ENCODE measurements at places on chromosomes 2 and 18.
A peak's percentile ranks its signal among the peaks of the same experiment; 100 is the strongest.

- DNase-seq: no peak
These were observed 25.1 kb downstream of the TRAF3IP1 start for GRCh38 chr2:238345297-238345968.

DNA sequence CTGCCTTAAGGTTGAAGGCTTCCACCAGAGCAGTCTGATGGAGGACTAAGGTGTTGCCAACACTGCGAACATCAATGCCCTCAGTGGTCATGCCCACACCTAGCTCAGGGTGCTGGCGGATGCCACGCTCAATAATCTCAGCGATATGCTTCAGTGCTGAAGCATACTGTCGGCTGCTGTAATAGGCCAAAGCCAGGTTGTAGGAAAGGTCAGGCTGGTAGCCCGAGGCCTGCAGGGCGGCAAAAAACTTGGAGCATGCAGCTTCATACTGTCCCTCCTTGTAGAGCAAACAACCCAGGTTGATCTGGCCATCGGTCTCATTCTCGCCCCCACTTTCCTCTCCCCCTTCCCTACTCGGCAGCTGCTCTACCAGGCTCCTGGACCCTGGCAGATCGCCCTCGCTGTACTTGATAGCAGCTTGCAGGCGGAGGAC lies 159.4 kb downstream of the AGPS start:
- DNase-seq: no peak

DNA sequence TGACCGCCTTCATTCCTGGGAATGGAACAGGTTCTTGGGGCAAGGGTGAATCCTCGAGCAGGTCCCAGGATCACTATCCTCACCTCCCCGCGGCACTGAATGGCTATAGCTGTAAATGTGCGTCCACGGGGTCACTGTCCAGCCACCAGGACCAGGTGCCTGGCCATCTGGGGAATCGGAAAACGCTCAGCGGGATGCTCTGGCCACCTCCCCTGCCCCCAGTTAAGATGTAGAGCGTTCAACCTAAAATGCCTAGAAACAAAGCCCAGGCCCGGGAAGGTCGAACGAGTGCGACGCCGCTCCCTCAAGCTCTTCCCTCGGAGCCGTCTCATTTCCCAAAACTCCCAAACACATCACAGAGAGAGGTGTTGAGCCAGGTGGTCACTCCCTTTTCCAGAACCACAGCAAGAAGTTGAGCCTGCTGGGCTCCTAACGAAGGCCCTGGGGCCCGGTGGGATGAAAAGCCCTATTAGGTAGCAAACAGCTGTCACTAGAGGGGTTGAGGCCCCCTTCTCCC lies 795 bp upstream of the CAPN10 start:
- no peak for DNase-seq

- DNase-seq: no peak
These were observed 34.7 kb upstream of the MARCHF7 start for GRCh38 chr2:159677654-159678053.

- no peak for DNase-seq
These were observed 52.8 kb downstream of the RPL37A start for GRCh38 chr2:216551234-216552068.

DNA sequence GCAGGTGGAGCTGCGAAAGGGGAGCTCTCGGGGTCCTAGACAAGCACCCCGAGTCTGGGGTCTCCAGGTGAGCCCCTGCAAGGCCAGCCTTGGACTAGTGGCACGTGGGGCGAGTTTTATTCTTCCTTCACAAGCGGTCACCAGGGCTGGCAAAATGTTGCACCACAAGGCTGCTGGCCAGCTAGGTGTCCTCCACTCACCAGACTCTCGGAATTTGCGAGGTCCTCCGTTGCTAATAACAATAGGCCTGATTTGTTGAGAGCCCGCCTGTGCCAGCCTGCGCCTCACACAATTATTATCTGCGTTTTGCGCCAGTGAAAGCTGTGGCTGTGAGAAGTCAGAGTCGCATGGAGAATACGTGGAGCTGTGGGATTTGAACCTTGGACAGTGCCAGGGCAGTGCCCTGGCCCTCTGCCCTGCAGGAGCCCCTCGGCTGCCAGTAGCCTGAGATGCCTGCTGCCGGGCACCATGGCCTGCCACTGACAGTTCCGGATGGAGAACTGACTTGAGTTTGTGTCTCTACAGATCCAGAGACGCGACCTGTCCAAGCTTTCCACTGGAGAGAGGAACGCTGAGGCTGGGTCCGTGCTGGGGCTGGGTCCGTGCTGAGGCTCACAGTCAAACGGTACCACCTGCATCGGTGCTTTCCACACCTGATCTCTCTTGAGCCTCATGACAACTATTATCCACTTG lies 77.6 kb upstream of the ODC1 start:
- DNase-seq: no peak

DNA sequence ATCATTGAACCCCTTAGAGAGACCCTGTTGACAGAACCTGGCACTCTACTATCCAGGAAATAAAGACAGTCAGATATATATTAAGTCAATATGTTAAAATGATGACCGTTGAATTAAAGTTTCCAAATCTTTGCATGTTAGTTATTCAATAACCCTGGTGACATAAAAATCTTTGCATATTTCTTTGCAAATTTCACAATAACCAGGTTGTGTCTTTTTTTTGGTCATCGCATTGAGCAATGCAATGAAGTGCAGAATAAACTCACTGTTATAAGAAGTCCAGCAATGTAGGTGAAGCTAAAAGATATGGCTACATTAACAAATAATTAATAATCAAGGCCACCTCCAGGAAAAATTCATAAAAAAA lies 596.9 kb downstream of the NYAP2 start:
- no peak for DNase-seq

DNA sequence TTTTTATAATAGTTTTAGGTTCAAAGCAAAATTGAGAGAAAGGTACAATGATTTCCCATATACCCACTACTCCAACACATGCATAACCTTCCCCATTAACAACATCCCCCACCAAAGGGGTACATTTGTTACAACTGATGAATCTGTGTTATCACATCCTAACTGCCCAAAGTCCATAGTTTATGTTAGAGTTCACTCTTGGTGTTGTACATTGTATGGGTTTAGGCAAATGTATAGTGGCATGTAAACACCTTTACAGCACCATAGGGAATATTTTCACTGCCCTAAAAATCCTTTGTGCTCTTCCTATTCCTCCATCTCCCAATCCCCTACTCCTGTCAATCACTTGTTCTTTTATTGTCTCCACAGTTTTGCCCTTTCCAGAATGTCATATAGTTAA lies 471.6 kb downstream of the CPS1 start:
- DNase-seq: no peak

GRCh38 chr2:195477996-195478382 lies 179.0 kb upstream of the SLC39A10 start:
- no peak for DNase-seq

DNA sequence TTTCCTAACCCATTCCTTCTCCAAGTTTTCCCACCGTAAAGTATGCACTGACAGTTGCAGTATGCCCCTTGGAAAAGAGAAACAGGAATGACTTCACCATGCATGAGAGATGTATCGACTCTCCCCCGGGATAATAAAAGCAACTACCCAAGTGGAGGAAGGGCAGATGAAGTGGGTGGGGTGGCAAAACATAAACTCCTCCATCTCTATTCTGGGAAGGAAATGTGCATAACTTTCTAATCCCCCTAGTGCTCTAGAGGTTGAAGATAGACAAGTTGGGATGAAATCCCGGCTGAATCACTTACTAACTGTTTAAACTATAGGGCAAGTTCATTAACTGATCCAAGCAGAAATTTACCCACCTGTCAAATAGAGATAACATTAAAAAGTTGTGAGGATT lies 89.2 kb downstream of the PIGN start:
- DNase-seq: no peak

DNA sequence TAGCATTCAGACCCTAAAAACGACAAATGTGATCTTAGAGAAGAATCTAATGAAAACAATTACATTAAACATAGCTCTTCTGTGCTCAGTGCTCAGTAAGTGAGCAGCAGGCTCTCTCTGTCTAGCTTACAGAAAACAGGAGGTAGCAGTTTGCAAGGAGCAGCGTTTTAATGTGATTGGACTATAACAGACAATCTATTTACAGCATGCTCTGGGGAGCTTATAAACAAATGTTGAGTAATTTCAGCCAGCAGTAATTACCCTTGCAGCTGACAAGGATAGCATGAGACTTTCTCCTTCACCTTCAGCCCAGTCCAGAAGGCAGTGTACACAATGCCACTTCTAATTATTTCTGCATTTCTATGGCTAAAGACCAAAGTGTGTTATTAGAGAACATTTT lies 270.4 kb downstream of the FIGN start:
- DNase-seq: no peak

DNA sequence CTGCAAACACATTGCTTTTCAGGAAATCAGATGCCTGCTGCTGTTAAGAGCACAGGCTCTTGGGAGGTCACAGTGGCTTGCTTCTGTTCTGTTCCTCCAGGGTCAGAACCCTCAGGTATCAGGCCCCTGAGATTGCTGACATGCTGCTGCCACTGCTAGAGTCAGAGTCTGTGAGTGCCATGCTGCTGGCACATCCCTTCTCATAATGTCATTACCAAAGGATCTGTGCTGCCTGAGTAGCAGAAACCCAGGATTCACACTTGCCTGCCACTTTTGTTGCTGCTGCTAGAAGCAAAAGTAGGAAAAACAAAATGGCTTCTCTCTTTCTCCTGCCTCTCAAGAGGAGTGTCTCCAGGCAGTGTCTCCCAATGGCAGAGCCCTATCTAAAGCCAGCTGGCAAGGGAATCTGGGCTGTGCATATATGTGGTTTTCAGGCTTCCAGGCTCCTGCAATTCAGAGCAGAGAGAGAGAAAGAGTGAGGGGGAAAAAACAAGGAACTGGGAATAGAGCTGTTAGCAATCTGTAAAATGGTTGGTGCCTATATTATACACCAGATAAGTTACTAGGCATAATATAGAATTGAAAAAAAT lies 180.3 kb downstream of the MYCN start:
- no peak for DNase-seq

GRCh38 chr2:29367986-29368658 lies 252.9 kb downstream of the CLIP4 start:
- DNase-seq: no peak

GRCh38 chr18:14026199-14026598 lies 106.0 kb downstream of the ZNF519 start:
- no peak for DNase-seq

DNA sequence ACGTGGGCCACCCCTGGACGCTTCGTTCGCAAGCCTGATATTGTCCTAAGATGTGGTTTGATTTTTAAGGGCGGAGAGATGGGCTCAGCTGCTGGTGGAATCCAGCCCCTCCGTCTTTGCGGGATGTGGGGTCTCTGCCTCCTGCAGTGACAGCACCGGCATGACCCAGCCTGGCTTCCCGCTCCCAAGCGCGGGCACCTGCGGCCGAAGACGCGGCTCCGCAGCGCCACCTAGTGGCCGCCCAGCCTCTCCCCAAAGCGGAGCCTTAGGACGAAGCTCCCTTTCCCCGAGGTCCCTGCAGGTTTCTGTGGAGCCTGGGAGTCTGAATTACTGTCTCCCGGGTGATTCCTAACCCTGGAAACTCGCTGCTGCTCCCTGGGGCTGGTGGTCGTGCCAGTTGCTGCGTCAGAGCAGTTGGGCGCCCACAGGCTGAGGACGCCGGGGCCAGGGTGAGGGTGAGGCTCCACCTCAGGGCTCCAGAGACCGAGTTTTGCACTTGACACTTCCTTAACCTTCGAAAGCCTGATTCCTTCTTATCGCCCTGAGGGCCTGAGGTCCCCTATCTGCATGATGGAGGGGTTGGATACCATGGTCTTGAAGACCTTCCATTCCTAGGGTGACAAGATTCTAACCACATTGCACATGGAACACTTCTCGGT lies 137.5 kb downstream of the TPO start:
- DNase-seq: peak; percentile 46

GRCh38 chr2:68362749-68363148 lies 2.3 kb upstream of the PLEK start:
- no peak for DNase-seq

DNA sequence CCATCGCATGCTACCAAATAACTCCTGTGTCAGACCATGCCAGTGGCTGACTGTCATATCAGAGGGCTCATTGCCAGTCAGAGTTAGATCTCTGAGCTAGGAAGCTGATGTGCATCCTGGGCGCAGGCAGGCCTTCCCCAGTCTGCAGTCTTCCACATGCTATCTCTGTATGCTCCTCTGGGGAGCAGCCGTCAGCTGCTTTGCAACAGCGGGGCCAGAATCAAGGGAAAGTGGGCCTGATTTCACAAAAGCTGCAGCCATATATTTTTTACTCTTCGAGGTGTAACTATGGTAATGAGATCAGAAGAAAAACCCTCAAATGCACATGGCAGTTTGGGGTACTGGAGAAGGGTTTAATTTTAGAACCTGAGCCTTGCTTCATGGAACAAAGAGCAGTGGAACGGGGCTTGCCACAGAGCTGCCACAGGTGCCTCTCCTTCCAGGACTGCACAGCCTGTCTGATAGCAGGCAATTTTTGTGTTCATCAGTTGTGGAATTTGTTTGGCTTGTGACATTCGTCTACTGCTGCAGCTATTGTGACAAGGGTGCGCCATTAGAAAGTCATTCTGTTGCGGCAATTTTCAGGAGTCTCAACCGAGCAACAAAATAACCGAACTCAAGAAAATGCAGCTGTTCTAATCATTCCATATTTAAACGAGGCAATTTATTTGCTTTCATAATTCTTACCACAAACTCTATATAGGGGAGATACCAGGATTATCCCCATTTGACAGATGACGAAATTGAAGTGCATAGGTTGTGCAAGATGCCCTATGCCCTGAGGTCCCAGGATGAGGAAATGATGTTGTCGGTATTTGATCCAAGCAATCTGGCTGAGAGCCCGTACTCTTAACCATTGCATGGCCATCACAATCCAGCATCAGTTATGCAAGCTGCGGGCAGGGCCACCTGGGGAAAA lies 109.6 kb upstream of the CYRIA start:
- no peak for DNase-seq

- DNase-seq: no peak
These were observed 172.8 kb downstream of the VAPA start for GRCh38 chr18:10086458-10087210.

- DNase-seq: no peak
These were observed 2.7 kb upstream of the LRP2 start for GRCh38 chr2:169365029-169365480.

- no peak for DNase-seq
These were observed 15.8 kb upstream of the IER3IP1 start for GRCh38 chr18:47191961-47192360.

- DNase-seq: no peak
These were observed 11.7 kb downstream of the LYPD6B start for GRCh38 chr2:149050188-149050587.

DNA sequence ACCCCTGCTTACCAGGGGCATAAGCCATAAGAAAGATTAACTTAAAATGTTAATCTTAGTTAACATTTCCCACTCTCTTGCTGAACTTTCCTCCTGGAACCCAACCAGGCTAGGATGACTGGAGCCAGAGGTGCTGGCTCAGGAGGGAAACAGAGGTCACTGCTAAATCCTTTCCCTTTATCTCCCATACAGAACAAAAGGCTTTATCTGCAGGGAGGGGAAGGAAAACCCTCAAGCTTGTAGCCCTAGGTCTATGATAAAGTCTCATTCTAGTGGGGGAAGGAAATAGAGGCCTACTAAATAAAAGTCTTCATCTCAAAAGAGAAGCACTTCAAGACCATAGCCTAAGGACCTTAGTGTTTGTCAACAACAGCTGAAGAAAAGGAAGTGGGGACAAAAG lies 18.6 kb downstream of the HIBCH start:
- no peak for DNase-seq

- DNase-seq: no peak
These were observed 926.9 kb downstream of the TSN start for GRCh38 chr2:122682356-122682755.

All from Jurkat, Clone E6-1 (cell line).